ENCODE measurements at places on chromosomes 11 and 22. TPM values are rescaled to one million over a fixed set of nuclear protein-coding genes. Genes with fewer than 3 reads are reported as not detected.
A peak's percentile ranks its signal among the peaks of the same experiment; 100 is the strongest.

GRCh38 chr22:42930810-42931420 is 73.8 kb upstream of the ARFGAP3 start:
- peak; percentile 38 for DNase-seq

DNA sequence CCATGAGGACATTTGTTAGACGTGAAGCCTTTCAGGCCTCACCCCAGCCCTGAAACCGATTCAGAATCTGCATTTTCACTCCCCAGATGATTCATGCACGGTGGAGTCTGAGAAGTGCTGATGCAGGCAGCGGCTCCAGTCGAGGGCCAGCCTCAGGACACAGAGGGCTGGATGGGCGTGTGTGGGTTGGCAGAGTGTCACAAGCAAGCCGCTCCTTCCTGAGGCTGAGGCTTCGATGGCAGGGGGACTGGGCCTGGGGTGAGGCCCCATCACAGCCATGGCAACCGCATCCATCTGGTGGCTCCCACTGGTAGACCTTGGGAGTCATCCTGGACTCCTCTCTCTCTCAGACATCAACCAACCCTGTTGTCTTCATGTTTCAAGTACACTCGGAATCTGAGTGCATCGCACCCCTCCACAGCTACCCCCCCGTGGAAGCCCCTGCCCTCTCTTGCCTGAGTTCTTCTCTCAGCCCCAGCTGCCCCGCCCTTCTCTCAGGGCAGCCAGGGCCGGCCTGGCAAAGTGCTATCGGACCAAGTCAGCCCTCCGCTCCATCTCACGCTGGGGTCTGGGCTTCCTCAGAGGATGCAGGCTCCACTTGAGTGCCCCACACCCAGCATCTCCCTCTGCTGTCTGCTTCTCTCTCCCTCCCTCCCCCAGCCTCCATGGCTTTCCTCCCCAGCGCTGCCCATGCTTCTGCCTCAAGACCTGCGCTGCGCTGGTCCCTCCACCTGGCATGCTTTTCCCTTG is 10.6 kb downstream of the KCNC1 start:
- DNase-seq: no peak

- peak; percentile 69 for DNase-seq
These were observed 1.8 kb downstream of the ARRB1 start for GRCh38 chr11:75349521-75350116.

DNA sequence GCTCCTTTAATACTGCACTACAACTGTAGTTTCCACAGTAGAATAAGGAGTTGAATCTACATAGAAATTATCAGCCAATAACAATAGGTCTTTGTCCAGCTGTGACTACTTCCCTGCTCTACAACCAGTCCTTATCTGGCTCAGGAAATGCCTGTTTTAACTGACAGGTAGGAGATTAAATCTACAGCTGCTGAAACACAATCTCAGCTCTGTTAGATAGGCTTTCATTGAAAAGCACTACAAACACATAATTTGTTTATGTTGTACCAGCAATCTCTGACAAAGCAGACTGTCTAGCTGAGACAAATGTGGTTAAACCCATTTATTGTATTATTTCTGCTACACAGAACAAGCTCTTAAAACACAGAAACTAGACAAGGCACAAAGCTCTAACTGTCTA is 230.0 kb downstream of the SOX6 start:
- DNase-seq: no peak

DNA sequence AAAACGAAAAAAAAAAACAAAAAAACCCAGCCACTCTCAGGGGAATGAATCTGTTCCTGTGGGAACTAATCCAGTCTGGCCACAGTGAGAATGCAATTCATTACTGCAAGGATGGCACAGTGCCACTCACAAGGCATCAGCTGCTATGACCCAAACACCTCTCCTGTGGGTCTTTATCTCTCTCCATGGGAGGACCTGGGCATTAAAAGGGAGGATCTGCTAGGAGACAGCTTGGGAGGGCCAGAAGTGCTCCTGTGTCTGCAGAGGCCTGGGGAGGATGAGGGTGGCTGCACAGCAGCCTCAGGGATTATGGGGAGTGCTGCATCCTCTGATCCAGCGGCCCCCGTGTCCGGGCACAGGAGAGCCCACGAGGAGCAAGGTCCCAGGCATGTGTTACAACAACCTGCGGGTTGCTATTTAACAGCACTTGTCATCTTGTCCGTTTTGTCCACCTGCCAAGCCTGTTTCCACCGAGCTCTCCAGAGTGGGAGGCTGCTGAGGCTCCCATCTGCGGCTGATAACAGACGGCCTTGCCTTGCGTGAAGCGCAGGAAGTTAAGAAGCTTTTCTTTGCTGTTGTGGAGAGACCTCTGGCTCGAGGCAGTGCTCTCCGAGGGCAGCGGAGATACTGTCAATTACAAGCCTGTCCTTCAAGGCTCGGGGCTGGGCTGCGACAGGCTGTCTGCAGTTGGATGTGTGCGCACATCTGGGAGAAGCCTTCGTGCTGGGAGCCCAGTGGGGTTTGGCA is 97.7 kb downstream of the NXPE2 start:
- no peak for DNase-seq

DNA sequence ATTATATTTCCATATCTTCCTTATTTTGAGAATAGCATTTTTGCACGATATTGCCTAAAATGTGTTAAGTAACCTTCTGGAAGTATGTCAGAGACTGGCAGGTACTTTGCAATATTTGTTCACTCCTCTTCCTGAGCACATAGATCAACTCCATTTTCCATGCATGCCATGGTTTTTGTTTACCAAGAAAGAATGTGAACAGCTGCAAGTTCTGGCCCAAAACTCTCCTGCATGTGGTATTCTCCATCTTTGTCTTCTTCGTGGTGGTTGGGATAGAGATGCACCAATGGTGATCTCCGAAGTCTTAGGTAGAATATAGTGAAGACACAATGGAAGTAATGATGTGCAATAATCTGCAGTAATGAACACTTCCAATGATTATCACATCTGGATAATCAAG is 2241.0 kb upstream of the RAG2 start:
- no peak for DNase-seq

DNA sequence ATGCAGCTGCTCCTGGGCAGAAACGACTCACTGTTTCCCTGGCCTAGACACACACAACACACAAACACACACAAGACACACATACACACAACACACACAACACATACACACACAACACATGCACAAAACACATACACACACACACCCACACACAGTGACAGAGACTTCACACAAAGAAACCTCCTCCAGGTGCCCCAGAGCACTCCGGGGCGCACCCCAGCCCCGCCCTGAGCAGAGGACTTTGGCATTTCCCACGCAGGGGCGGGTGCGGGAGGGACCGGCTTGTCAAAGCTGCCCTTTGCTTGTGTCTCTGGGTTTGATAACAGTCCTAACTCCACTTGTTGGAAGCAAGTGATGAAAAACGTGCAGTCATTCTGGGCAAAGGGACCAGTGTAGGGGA is 6.5 kb downstream of the APOBEC3A start:
- DNase-seq: no peak

Gene ATP5MG
- 58.9 TPM for total RNA-seq
